ENCODE measurements at places on chromosomes 7 and 10. TPM values are rescaled to one million over a fixed set of nuclear protein-coding genes. Genes with fewer than 3 reads are reported as not detected.

Gene DOCK1
- 57.8 TPM for total RNA-seq

Gene SYCE1
- not detected for total RNA-seq

Gene CCDC7
- 0.47 TPM for total RNA-seq

Gene VPS37D
- total RNA-seq, result 7.0 TPM

Gene CACNB2
- 5.9 TPM for total RNA-seq

Gene ZNF37A
- 14.6 TPM for total RNA-seq

Gene CRYGN
- total RNA-seq, result 0.59 TPM

Gene DDIT4
- 110 TPM for total RNA-seq

Gene PAPOLB
- 0.42 TPM for total RNA-seq

- H3K4me3 ChIP-seq, result no peak overlapping the region
- H3K36me3 ChIP-seq, result no peaks in the 10 kb centered on the region
- DNase-seq, result no peak
- no peaks in the 10 kb centered on the region for H3K4me1 ChIP-seq
These were observed 312.0 kb upstream of the ZMIZ1 start for GRCh38 chr10:78756604-78757343.

DNA sequence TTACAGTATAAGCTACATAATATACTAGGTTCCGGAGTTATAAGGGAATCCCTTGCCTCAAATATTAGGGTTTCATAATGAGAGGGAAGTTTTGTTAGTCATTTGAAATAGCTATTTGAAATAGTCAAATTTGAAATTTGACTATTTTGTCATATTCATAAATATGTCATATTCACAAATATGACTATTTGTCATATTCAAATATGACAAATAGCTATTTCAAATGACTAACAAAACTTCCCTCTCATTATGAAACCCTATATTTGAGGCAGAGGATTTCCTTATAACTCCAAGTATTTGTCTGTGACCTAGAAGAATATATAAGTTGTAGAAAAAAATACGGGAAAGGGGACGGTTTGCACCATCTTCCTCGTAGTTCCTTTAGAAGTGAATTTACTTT, 76.6 kb downstream of the HDAC9 start:
- H3K27me3 ChIP-seq, result no peaks in the 10 kb centered on the region
- DNase-seq, result no peak
- H3K27ac ChIP-seq, result no peak overlapping the region
- peaks cover 2% of the 10 kb centered on the region for H3K4me1 ChIP-seq
- no peaks in the 10 kb centered on the region for H3K36me3 ChIP-seq

GRCh38 chr7:83807774-83808173, 158.8 kb upstream of the SEMA3E start:
- no peaks in the 10 kb centered on the region for H3K27me3 ChIP-seq
- no peaks in the 10 kb centered on the region for H3K36me3 ChIP-seq
- no peak for DNase-seq
- no peaks in the 10 kb centered on the region for H3K4me1 ChIP-seq

DNA sequence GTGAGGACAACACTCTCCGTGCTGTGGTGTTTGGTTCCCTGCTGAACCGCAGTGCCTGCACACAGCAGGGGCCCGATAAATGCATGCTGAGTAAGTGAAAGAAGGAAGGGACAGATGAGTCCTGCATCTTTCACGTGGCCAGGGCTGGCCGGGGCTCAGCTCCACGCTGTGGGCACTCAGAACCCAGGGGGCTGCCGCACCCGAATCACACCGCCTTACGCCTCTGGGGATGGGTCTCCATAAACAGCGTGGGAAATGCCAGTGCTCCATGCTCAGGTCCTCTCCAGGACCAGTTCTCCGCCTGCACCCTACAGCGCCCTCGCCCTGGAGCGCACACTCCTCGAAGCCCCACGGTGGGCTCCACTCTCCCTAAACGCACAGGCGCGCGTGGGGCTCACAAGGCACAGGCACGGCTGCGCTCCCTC, 38.1 kb downstream of the RASGEF1A start:
- peaks cover 44% of the 10 kb centered on the region for H3K27me3 ChIP-seq
- H3K27ac ChIP-seq, result no peak overlapping the region
- H3K36me3 ChIP-seq, result no peaks in the 10 kb centered on the region
- 0 out of 2 replicates have a peak, but pooled peaks cover 6% of the 10 kb centered on the region for H3K4me1 ChIP-seq
- H3K4me3 ChIP-seq, result peak overlapping the region; percentile 75

GRCh38 chr7:121178869-121179497, 149.8 kb upstream of the WNT16 start:
- no peaks in the 10 kb centered on the region for H3K36me3 ChIP-seq
- no peaks in the 10 kb centered on the region for H3K4me1 ChIP-seq
- no peak overlapping the region for H3K4me3 ChIP-seq
- H3K27ac ChIP-seq, result no peak overlapping the region
- DNase-seq, result no peak

DNA sequence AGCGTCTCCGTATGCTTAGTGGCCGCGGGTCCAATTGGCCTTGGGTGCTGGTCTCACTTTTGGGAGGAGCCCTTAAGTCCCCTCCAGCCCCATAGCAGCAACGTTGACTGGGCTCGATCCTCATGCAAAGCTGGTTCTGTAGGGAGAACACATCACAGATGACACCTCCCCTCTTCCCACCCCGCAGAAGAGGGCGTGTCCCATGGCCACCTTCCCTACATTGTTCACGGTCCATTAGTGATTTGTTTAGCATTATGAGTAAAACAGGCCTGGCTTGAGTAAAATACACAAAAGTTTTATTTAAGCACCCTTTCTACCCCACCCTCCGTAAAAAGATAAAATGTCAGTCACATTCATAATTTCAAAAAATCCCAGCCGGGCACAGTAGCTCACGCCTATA, 89.1 kb upstream of the SH2B2 start:
- no peaks in the 10 kb centered on the region for H3K27me3 ChIP-seq
- no peak overlapping the region for H3K4me3 ChIP-seq
- no peaks in the 10 kb centered on the region for H3K4me1 ChIP-seq

DNA sequence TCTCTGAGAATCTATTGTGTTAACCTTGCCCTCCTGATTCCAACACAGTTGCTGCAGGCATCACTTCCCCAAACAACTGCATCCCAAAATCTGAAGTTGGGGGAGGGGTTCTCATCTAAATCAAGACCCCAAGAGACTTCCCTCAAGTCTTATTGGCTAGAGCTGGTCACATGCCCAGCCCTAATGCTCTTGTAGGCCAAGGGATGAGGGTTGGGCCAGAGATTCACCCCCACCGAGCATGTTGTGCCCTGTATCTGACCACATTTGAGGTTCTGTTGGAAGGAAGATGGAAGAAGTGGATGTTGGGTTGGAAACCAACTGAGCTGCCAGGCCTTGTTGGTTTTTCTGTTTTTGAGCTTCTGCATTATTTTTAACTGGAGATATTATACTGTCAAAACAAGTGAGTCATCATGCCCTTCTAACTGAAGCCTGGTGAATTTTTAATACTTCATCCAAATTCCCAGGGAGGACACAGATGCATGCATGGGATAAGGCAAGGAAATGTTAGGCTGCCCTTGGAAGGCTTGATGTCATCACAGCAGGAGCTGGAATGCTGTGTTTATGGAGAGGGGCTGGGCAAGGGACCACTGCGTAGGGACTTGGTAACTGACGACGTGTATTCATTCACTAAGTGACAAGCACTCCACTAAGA, 68.6 kb upstream of the CACUL1 start:
- DNase-seq, result no peak
- no peak overlapping the region for H3K4me3 ChIP-seq
- H3K27ac ChIP-seq, result no peak overlapping the region
- H3K27me3 ChIP-seq, result no peaks in the 10 kb centered on the region

DNA sequence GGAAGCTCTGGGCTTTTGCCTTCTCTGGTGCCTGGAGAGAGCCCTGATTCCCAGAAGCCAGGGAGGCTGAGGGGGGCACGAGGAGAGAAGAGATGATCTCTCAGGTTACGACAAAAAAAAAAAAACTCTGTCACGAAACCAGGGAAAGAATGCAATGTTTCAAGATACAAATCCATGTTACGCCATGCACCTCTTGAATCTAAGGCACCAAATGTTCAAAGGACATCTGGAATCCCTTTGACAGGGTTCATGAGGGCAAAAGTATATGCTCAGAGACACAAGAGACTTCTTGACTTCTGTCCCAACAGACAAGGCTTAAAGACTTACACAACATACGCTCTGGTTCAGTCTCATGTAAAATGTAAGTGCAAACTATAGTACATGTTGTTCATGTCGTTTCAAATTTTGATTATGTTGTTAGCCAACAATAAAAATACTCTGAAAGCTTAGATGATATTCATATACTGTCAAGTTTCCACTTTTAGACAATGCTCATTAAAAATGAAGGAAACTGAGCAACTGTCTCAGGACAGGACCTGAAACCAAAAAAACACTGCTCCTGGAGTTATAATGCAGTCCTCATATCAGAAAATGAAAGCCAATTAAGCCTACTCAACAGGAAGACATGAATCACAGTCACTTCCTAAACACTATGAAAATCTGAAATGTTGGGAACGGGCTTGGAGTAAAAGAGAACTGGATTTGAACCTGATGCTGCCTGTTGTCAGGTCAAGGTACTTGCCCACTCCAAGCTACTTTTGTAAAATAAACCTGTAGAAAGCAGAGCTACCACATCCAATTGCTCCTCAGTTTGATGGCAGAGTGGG, 72.3 kb downstream of the CHCHD3 start:
- H3K4me1 ChIP-seq, result no peaks in the 10 kb centered on the region
- no peaks in the 10 kb centered on the region for H3K36me3 ChIP-seq
- H3K27me3 ChIP-seq, result no peaks in the 10 kb centered on the region
- no peak overlapping the region for H3K4me3 ChIP-seq
- no peak overlapping the region for H3K27ac ChIP-seq
- DNase-seq, result no peak

GRCh38 chr10:80196270-80196949, 8.9 kb downstream of the ANXA11 start:
- DNase-seq, result no peak

DNA sequence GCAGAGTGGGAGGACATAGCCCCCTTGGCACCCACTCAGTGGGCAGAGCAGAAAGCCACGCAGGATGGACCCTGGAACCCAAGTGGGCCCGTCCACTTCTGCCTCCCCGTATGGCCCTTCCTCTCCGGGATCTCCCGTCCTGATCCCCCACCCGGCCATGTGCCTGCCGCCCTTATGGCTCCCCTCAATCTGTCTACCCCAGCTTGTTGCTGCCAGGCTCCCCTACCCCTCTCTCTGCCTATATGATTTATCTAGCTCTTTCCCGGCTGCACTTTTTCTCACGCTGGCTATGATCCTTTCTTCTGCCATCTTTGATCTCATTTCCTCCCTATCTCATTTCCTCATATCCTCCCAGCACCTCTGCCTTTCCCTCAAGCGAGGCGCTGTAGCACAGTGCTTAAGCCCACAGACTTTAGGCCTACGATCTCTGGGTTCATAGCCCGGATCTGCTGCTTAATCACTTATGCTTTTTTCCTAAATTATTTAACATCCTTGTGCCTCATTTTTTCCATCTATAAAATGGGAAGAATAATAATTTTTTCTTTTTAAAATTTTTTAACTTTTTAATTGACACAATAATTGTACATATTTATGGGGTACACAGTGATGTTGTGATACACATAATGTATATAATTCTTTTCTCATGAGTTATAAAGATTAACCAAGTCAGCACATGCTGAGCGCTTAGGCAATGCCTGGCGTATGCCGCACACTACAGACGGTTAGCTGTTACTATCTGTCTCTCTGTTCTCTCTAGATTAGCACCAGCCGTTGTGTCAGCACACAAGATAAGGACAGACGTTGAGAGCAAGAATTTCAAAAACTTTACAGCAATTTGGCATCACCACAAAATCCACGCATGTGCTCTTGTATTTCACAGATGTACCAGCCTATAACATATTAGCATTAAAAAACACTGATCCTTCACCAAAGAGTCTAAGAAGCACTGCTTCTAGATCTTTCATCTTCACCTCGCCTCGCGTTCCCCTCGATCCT, 18.1 kb downstream of the KCNH2 start:
- H3K27ac ChIP-seq, result no peak overlapping the region
- no peak for DNase-seq
- peaks cover 14% of the 10 kb centered on the region for H3K4me1 ChIP-seq
- no peak overlapping the region for H3K4me3 ChIP-seq

DNA sequence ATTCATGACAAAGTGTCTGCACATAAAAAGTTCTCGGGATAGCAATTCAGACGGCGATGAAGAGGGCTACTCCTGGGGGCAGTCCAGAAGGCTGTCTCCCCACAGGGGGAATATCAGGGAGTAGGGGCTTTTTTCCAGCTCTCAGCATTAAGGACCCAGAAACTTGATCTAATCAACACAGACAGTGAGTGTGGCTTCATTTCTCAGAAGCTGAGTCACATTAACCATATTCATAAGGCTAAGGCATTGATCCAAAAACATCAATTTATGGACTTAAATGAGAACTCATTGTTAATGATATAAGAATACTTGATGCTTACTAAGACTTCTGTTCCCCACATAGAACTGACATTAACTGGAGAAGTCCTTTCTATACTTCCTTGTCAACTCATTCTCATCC, 87.5 kb upstream of the AOAH start:
- H3K36me3 ChIP-seq, result no peaks in the 10 kb centered on the region
- DNase-seq, result no peak
- H3K27ac ChIP-seq, result no peak overlapping the region
- no peak overlapping the region for H3K4me3 ChIP-seq

DNA sequence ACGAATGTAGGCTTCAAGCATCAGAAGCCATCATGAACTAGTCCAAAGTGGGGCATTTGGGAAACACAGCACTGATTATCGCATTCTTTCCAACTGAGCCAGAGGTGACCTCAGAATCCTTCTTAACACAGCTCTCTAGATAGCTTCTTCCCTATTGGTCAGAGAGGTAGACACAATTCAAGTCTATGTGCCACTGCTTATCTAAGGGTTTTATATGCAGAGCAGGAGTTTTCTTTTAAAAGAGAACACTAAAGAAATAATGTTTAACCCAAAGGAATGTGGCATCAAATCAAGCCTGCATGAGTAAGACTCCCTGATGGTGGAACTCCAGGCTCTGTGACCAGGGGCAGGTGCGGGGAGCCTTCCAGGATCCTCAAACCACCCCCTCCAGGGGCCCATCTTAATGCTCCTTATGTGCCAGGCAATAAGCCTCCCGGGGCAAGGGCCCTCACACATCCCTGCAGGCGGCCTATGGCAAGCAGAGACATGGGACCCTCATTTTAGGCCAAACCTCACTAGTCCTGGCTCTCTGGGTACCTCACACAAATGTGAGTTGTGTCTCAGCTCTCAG, 13.8 kb downstream of the HSPA12A start:
- no peak overlapping the region for H3K27ac ChIP-seq
- no peaks in the 10 kb centered on the region for H3K27me3 ChIP-seq
- H3K4me1 ChIP-seq, result no peaks in the 10 kb centered on the region
- H3K4me3 ChIP-seq, result no peak overlapping the region

- DNase-seq, result no peak
- no peaks in the 10 kb centered on the region for H3K27me3 ChIP-seq
- H3K4me3 ChIP-seq, result no peak overlapping the region
- no peaks in the 10 kb centered on the region for H3K4me1 ChIP-seq
- peaks cover 5% of the 10 kb centered on the region for H3K36me3 ChIP-seq
These were observed 663.2 kb upstream of the ANKRD30A start for GRCh38 chr10:36462194-36462593.
